ENCODE measurements at places on chromosomes 1 and 21.
A peak's percentile ranks its signal among the peaks of the same experiment; 100 is the strongest.

- no peak for DNase-seq
Measured at GRCh38 chr1:154575951-154576566, 8.5 kb downstream of the CHRNB2 start.

GRCh38 chr1:1063945-1064831, 9.9 kb downstream of the RNF223 start:
- peak; percentile 85 for DNase-seq

GRCh38 chr1:63618011-63618410, 24.8 kb downstream of the PGM1 start:
- DNase-seq, result no peak

DNA sequence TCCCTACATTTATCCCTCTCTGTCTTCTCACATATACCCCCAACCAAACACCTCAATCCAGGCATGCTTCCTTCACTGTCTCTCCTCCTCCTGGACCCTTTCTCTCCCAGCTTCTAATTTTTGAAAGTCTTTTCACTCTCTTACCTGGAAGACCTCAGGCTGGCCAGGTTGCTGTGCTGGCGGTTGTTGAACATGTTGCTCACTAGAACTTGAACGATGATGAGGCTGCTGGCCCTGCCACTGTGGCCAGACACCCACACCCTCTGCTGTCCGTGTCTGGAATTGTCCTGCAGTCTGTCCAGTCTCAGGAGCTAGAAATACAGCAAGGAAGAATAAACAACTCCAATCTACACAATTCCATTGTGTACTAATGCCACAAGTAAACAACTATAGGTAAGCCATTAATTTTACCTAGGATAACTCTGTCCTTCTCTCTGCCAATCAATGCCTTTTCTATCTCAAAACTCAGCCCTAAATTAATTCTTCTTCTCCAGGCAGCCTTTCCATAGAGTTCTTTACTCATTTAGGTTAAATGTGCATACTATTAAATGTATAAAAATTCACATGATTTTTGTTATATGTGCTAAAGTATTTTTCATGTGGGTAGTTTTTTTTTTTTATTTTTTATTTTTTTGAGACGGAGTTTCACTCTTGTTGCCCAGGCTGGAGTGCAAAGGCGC, 5.1 kb upstream of the CTSK start:
- no peak for DNase-seq

- no peak for DNase-seq
Measured at GRCh38 chr1:56180520-56181190, 398.7 kb downstream of the PLPP3 start.

DNA sequence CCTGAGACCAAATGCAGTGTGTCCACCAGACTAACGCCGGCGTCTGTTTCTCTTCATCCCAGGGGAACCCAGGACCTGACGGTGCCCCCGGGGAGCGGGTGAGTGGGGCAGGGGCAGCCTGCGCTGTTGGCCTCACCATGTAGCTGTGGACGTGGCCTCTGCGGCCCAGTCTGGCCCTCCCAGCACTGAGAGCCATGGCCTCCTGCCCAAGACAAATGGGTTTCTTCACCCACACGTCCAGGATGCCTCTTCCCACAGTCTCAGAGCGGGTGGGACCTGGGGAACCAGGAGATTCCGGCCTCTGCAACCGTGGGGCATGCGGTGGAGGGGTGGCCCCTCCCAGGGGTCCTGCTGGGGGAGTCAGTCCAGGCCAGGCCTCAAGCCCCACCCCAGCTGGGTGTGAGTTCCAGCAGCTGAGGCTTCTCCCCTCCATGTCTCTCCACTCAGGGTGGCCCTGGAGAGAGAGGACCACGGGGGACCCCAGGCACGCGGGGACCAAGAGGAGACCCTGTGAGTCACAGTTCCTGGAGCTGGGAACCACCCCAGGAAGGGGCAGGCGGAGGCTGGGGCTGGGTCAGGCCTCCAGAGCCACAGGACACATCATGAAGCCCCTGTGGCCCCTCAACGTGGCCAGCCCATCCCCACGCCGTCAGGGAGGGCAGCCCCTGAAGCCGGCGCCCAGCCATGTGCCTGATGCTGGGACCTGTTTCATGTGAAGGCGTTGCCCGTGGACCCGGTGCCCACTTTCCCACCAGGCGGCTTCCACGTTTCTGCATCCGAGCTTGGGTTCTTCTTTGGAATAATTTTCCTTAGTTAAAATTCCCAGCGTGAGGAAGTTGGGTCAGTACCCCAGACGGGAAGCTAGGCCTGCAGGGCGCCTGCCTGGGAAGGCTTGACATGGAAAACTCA, 11.0 kb downstream of the COL6A1 start:
- DNase-seq, result no peak

GRCh38 chr1:221458447-221459156, 283.3 kb downstream of the DUSP10 start:
- no peak for DNase-seq

GRCh38 chr1:153617663-153618062, 1.5 kb upstream of the S100A14 start:
- DNase-seq, result peak; percentile 48

DNA sequence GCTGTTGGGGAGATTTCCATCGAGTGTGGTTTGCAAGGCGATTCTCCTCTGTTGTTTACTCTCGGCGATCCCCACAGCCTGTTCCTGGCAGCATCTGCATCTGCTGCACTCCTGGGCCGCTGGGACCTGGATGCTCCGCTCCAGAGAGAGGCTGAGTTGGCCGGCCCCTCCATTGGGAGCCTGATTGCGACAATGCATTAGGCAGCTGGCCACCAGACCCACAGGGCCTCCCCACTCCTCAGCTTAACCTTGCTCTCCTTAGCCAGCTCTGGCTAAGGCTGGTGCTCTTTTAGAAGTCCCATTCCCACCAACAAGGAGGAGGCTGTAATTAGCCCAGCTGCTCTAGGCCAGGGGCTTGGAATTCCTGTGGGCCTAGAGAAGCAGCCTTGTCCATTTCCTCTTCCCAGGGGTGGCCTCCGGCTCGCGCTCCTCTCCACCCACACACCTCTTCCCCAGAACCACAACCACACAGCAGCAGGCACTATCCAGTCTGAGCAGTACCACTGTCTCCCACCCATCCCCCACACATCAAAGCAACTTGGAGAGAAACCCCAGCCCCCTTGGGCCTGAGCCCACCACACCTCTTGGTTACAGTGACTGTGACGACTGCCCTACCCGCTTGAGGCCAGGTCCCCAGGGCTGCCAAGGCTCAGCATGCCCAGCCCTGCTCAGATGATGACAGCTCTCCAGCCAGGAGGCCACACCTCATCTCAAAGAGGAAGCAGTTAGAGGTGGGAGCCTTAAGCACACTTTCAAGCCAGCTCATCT, 193.8 kb upstream of the EDN2 start:
- DNase-seq, result no peak

DNA sequence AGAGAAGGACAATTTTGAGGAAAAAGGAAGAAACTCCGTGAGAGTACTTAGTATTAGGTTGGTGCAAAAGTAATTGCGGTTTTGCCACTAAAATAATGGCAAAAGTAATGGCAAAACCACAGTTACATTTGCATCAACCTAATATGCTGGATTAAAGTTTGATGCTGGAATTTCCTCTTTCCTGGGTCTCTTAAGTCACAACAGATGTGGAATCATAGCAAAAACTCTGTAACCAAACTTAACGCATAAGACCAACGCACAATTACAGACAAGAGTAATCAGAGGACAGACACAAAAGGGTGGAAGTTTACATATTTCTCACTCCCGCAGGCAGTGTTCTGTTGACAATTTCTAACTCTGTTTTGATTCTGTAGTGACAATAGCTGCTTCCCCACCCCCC, 182.4 kb downstream of the BACH1 start:
- no peak for DNase-seq

DNA sequence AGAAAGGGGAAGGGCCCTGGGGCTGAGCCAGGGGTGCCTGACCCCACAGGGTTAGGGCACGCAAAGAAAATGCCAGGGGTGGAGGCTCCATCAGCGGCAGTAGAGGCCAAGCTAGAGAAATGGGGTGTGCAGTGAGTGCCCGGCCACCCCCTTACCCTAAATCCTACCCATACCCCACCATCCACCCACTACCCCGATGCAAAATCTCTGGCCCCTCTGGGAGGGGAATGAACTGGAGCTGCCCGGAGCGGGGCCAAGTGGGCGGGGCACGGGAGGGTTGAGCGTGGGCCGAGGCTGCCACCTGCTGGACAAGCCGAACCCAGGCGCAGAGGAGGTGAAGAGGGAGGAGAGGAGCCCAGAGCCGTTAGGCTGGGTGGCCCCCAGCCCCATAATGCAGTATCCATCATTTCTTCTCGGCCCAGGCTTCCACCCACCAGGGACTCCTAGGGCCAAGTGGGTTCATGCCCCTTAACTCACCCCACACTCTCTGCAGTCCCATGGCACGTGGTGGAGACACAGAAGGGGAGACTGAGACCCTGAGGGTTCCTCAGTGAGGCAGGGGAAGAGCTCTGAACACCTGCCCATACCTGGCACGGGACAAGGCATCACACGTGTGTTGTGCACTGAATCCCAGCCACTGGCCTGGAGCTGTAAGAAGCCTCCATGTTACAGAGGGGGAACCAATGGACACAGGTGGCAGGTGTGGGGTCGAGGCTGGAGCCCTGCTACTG, 1.4 kb upstream of the C1QC start:
- peak; percentile 40 for DNase-seq

DNA sequence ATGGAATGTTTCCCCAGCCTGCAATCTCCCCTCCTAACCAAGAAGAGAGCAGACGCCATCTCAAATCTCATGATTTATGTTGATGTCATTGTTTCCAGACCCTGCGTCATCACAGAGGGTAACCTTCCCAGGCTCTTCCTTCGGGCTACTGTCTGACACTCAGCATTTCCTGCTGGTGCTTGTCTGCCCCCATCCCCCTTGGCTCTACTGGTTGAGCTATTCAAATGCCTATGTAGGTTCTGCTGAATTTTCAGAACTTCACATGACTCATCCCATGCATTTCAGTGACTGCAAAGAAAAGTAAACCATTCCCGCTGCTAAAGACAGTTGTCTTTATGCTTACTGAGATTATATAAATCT, 24.8 kb upstream of the ITPKB start:
- DNase-seq, result peak; percentile 17

DNA sequence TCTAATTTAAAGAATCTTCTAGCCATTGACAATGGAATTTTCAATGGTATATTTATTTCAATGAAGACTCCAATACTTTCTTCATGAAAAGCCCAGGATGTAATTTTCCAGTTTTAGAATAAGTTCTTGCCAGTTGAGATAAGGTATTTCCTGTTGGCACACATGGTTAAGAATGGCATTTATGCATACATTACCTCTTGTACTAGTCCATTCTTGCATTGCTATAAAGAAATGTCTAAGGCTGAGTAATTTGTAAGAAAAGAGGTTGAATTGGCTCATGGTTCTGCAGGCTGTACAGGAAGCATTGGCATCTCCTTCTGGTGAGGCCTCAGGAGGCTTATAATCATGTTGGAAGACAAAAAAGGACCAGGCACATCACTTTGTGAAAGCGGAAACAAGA, 1179.6 kb downstream of the AMY1C start:
- no peak for DNase-seq

- DNase-seq, result no peak
Measured at GRCh38 chr1:207713529-207713928, 38.3 kb upstream of the CD46 start.

GRCh38 chr21:35530766-35531165, 481.7 kb upstream of the RUNX1 start:
- DNase-seq, result no peak

GRCh38 chr1:79430437-79430836, 423.9 kb upstream of the ADGRL4 start:
- no peak for DNase-seq

GRCh38 chr1:51301152-51301843, 29.1 kb downstream of the TTC39A start:
- DNase-seq, result no peak

- no peak for DNase-seq
Measured at GRCh38 chr1:204123376-204123775, 28.5 kb downstream of the ETNK2 start.

- no peak for DNase-seq
Measured at GRCh38 chr1:226565476-226565875, 16.9 kb downstream of the STUM start.

- no peak for DNase-seq
Measured at GRCh38 chr1:247825362-247825761, 1.4 kb upstream of the OR14A16 start.

- DNase-seq, result no peak
Measured at GRCh38 chr1:17191990-17192242, 13.0 kb upstream of the PADI1 start.

DNA sequence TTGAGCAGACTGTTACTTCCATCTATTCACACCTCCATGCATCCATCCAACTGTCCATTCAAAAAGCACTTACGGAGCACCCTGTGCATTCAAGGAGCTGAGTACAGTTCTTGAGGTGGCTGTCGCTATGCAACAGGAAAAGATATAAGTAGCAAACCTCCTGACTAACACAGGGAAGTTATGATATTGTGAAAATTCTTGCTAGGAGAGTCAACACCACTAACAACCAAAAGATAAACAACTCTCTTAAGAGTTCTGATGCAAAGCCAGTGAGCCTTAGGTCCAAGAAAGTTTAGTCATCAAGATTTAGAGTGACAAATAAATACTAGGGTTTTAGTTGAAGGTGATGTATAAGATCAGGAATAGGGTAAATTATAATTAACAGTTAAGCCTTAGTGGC, 44.5 kb upstream of the TRIM45 start:
- no peak for DNase-seq

DNA sequence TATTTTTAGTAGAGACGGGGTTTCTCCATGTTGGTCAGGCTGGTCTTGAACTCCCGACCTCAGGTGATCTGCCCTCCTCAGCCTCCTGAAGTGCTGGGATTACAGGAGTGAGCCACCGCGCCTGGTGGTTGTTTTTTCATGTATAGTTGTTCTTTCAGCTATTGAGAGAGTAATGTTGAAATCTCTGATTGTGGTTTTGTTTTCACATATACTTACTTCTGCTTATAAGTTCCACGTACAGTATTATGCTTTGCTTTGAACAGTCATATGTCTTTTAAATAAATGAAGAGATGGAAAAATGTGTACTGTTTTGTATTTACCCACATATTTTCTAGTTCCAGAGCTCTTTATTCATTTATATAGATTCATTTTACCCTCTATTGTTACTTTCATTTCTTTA, 44.5 kb downstream of the MARK1 start:
- DNase-seq, result no peak

DNA sequence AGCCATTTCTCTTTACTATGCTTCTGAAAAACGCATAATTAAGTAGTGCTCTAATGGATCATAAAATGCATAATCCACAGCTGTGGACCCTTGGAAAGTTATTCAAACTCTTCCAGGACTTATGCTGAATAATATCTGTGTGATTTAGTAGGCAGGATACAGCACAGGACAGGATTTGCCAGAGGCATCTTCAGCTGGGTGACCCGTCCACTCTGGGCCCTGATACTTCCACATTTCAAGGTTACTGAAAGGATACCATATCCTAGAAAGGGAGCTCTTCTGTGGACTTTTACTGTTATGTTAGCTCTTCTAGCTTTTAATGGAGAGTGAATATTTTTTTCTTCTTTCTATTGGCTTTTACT, 49.6 kb downstream of the MAP10 start:
- no peak for DNase-seq

- no peak for DNase-seq
Measured at GRCh38 chr1:30731806-30732276, 8.5 kb upstream of the MATN1 start.

Measured in stimulated activated CD4-positive, alpha-beta T cell treated with anti-CD3 and anti-CD28 coated beads, TNF-alpha, amount 100 ng/mL, for 4 hours (primary cell).